ENCODE measurements at places on chromosomes 6 and 20. TPM values are rescaled to one million over a fixed set of nuclear protein-coding genes. Genes with fewer than 3 reads are reported as not detected.

Gene ADGRF1
- not detected for total RNA-seq

Gene GSTA1
- 0.63 TPM for total RNA-seq

GRCh38 chr6:107786179-107786578 is 37.9 kb downstream of the SCML4 start:
- DNase-seq, result no peak
- H3K27ac ChIP-seq, result peak overlapping the region; percentile 96
- H3K4me3 ChIP-seq, result peak overlapping the region; percentile 80
- H3K4me1 ChIP-seq, result peaks cover 65% of the 10 kb centered on the region
- no peaks in the 10 kb centered on the region for H3K27me3 ChIP-seq

Gene DHX35
- 8.0 TPM for total RNA-seq

- H3K27ac ChIP-seq, result no peak overlapping the region
- peaks cover 3% of the 10 kb centered on the region for H3K36me3 ChIP-seq
- DNase-seq, result no peak
- peaks cover 5% of the 10 kb centered on the region for H3K4me1 ChIP-seq
These were observed 11.5 kb downstream of the SRXN1 start for GRCh38 chr20:641516-641875.

Gene HDGFL1
- not detected for total RNA-seq

Gene EBF4
- total RNA-seq, result 2.0 TPM

Gene ULBP2
- 3.7 TPM for total RNA-seq

DNA sequence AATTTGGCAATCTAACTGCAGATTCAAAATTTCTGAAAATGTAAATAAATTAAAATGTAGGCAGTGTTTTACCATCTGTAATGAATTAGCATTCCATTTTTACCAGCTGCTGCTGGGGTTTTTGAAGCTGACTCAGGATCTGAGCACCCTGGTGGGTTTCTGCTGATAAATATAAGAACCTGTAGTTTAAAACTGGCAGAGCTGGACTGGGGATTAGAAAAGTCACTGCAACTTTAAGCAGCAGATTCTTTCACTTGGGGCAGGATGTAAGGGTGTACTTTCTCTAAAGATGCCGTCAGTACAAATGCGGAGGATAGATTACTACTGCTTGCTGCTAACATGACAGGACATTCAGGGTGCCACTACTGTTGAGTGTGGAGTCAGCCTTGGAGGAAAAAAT is 341.8 kb downstream of the CDKAL1 start:
- no peaks in the 10 kb centered on the region for H3K27me3 ChIP-seq
- DNase-seq, result no peak
- H3K36me3 ChIP-seq, result peaks cover 8% of the 10 kb centered on the region
- no peaks in the 10 kb centered on the region for H3K4me1 ChIP-seq

GRCh38 chr20:4814696-4815252 is 93.1 kb downstream of the PRND start:
- peak; percentile 74 for DNase-seq
- peaks cover 60% of the 10 kb centered on the region for H3K4me1 ChIP-seq
- no peaks in the 10 kb centered on the region for H3K27me3 ChIP-seq
- peak overlapping the region; percentile 100 for H3K27ac ChIP-seq
- H3K4me3 ChIP-seq, result peak overlapping the region; percentile 96

DNA sequence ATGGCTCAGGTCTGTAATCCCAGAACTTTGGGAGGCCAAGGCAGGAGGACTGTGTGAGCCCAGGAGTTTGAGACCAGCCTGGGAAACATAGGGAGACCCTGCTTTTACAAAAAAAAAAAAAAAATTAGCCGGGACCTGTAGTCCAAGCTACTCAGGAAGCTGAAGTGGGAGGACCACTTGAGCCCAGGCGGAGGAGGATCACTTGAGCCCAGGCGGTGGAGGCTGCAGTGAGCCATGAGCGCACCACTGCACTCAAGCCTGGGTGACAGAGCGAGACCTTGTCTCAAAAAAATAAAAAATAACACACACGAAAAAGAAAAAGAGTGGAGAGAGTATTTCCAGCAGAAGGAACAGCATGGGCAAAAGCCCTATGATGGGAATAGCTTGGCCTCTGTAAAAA is 2.0 kb downstream of the TTLL9 start:
- H3K4me3 ChIP-seq, result no peak overlapping the region
- peaks cover 69% of the 10 kb centered on the region for H3K27me3 ChIP-seq
- H3K36me3 ChIP-seq, result peaks cover 7% of the 10 kb centered on the region
- peaks cover 17% of the 10 kb centered on the region for H3K4me1 ChIP-seq
- H3K27ac ChIP-seq, result no peak overlapping the region

Gene BANF2
- not detected for total RNA-seq

Gene SULF2
- 4.2 TPM for total RNA-seq

GRCh38 chr6:54291738-54292137 is 16.5 kb upstream of the TINAG start:
- no peaks in the 10 kb centered on the region for H3K27me3 ChIP-seq
- H3K4me1 ChIP-seq, result no peaks in the 10 kb centered on the region
- no peaks in the 10 kb centered on the region for H3K36me3 ChIP-seq
- H3K4me3 ChIP-seq, result no peak overlapping the region
- DNase-seq, result no peak
- no peak overlapping the region for H3K27ac ChIP-seq

DNA sequence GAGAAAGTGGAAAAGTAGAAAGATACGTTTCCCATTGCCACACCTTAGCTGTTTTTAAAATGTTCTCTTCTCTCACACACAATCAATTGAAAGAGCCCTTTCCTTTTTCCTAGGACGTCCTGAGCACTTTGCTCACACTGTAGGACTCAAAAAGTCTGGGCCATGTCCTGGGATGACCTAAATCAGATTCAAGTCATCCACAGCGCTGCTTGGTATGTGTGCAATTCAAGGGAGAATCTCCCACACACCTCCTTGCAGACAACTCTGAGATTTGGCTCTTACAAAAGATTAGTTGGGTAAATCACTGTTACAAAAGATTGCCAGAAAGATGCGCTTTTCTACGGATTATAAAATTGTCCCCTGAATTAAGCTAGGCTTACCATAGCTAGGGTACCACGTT is 130.1 kb downstream of the RNASET2 start:
- no peaks in the 10 kb centered on the region for H3K27me3 ChIP-seq

Gene VIP
- total RNA-seq, result not detected

- no peaks in the 10 kb centered on the region for H3K27me3 ChIP-seq
- H3K4me3 ChIP-seq, result no peak overlapping the region
- no peaks in the 10 kb centered on the region for H3K4me1 ChIP-seq
- no peaks in the 10 kb centered on the region for H3K36me3 ChIP-seq
- no peak for DNase-seq
These were observed 40.5 kb upstream of the PLCB4 start for GRCh38 chr20:9028419-9028818.

DNA sequence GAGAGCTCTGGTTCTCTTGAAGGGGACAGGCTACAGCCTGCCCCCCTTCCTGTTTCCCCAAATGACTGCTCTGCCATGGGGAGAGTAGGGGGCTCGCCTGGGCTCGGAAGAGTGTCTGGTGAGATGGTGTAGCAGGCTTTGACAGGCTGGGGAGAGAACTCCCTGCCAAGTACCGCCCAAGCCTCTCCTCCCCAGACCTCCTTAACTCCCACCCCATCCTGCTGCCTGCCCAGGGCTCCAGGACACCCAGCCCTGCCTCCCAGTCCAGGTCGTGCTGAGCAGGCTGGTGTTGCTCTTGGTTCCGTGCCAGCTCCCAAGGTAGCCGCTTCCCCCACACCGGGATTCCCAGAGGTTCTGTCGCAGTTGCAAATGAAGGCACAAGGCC is 9.8 kb downstream of the VEGFA start:
- H3K36me3 ChIP-seq, result no peaks in the 10 kb centered on the region
- peaks cover 6% of the 10 kb centered on the region for H3K27me3 ChIP-seq
- no peak for DNase-seq
- H3K27ac ChIP-seq, result no peak overlapping the region

GRCh38 chr6:51466427-51466826 is 621.0 kb downstream of the PKHD1 start:
- H3K27me3 ChIP-seq, result no peaks in the 10 kb centered on the region
- H3K4me3 ChIP-seq, result no peak overlapping the region
- H3K36me3 ChIP-seq, result no peaks in the 10 kb centered on the region

DNA sequence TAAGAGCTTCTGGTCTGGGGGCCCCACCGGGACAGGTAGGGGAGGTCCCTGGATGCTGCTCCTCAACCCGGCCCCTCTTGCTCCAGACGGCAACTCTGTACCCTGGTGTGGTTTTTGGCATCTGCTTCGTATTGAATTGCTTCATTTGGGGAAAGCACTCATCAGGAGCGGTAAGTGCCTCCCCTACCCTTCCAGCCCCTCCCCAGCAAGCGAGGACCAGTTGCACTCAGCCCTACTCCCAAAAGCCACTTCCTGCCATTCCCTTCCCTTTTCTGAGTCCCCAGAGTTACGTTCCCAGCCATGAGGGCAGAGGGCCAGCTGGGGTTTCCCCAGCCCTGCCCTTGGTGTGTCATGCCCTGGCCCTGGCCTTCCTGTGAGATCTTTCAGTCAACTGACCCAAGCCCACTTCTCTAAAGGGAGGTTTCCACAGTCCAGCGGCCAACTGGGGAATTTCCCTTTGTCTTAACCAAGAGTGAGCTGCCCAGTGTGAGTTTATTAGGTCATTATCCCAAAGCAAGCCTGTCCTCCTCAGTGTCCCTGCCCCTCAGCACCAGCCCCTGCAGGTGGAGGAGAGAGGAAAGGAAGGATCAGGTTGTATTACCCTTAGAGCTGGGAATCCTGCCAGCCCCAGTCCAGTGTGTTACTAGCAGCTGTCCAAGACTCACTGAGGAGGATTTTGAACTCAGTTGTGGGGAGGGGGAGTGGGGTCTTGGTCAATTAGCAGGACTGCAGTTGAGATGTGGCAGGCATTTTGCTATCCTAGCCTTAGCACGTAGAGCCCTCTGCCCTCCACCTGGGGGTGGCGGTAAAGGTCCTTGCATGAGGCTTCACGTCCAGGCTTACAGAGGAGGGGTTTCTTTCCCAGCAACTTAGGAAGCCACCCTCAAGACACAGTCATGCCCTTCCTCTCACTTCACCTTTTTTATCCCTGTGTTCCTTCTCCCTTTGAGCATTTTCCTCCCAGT is 45.8 kb downstream of the TM9SF4 start:
- DNase-seq, result no peak
- H3K4me3 ChIP-seq, result no peak overlapping the region
- no peak overlapping the region for H3K27ac ChIP-seq
- H3K27me3 ChIP-seq, result no peaks in the 10 kb centered on the region
- peaks cover 7% of the 10 kb centered on the region for H3K4me1 ChIP-seq

GRCh38 chr6:123207967-123208510 is 212.0 kb downstream of the CLVS2 start:
- no peaks in the 10 kb centered on the region for H3K36me3 ChIP-seq
- no peak for DNase-seq
- no peak overlapping the region for H3K27ac ChIP-seq
- H3K27me3 ChIP-seq, result no peaks in the 10 kb centered on the region
- no peak overlapping the region for H3K4me3 ChIP-seq

Gene KIFC1
- total RNA-seq, result 3.7 TPM

GRCh38 chr6:156068881-156069280 is 613.2 kb upstream of the NOX3 start:
- no peak overlapping the region for H3K4me3 ChIP-seq
- peak overlapping the region; percentile 89 for H3K27ac ChIP-seq
- DNase-seq, result no peak
- no peaks in the 10 kb centered on the region for H3K27me3 ChIP-seq
- H3K36me3 ChIP-seq, result no peaks in the 10 kb centered on the region
- peaks cover 7% of the 10 kb centered on the region for H3K4me1 ChIP-seq

DNA sequence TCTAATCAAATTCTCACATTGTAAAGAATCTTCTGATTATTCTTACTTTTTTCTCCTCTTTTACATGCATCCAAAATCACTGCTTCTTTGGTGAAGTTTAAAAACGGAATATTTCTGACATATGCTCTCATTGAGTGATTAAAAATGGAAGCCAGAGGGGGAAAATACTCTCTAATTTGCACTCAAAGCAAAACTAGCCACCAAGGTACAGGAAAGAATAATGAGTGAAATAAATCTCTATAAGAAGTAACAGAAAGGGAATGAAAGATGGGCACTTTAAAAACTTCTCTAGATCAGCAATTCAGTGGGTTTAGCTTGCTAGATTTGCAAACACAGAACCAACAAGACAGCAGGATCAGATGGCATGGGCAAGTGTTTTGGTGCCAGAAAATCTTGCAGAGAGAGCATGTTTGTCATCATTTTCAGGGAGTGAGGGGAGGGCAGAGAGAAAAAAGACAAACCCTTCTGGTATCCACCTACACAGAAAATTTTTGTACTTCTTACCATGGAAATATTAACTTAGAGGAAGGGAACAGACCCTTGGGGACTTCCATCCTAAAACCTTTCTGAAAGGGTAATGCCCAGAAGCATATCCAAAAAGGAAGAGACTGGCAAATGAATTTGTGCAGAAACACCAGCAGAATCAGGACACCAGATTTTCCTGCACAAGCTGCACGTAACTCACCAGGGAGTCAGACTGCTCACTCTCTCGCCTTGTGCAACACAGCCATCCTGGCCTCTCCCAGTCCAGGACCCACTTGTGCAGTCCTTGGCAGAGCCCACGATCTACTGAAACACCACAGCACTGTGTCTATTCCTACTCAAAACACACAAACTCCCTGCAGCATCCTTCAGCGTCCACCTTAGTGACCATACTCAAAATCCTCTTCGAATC is 270.2 kb upstream of the PRDM1 start:
- H3K4me3 ChIP-seq, result no peak overlapping the region
- H3K36me3 ChIP-seq, result no peaks in the 10 kb centered on the region
- no peak for DNase-seq

Gene CDH22
- not detected for total RNA-seq

DNA sequence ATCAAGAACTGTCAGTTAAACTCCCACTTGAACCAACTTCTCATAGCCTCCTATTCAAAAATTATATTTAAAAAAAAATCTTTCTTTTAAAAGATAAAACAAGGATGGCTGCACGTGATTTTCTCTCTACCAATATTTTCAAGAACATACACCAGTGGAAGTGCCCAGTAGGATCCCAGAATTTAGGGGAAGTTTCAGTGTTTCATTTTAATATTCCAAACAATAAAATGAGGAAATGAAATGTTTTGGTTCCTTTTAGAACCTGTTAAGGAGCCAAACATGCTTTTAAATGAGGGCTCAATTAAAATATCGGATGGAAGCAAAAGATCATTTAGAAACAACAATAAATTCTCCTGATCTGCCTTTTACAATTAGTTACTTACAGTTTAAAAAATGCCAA is 26.4 kb upstream of the PRELID3B start:
- H3K27me3 ChIP-seq, result peaks cover 46% of the 10 kb centered on the region
- peaks cover 4% of the 10 kb centered on the region for H3K36me3 ChIP-seq
- DNase-seq, result no peak

DNA sequence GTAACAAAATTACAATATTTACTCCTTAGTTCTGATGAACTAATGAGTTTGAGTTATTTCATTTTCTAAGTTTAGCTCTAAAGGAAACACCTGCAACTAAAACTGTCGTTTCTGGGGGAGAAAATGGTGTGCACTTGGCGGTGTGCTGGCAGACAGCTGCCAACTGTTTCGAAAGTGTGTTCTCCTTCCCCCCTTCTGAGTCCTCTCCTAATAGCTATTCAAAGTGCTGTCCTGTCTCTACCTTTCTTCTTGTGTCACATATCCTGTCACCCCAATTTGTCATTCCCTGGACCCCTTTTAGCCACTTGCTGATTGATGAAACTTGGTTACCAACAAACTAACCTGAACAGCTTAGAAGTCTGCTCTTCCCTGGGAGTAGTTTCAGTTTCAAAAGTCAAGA is 4.9 kb upstream of the UBE2J1 start:
- no peaks in the 10 kb centered on the region for H3K36me3 ChIP-seq
- H3K27me3 ChIP-seq, result no peaks in the 10 kb centered on the region
- H3K4me1 ChIP-seq, result peaks cover 24% of the 10 kb centered on the region
- H3K4me3 ChIP-seq, result peak overlapping the region; percentile 92
- DNase-seq, result no peak

Gene FAM83B
- not detected for total RNA-seq

Gene LBP
- total RNA-seq, result not detected
